ENCODE measurements at places on chromosomes 2 and 18. TPM values are rescaled to one million over a fixed set of nuclear protein-coding genes. Genes with fewer than 3 reads are reported as not detected.

GRCh38 chr2:54879032-54879431, 155.6 kb downstream of the EML6 start:
- no peak for DNase-seq

DNA sequence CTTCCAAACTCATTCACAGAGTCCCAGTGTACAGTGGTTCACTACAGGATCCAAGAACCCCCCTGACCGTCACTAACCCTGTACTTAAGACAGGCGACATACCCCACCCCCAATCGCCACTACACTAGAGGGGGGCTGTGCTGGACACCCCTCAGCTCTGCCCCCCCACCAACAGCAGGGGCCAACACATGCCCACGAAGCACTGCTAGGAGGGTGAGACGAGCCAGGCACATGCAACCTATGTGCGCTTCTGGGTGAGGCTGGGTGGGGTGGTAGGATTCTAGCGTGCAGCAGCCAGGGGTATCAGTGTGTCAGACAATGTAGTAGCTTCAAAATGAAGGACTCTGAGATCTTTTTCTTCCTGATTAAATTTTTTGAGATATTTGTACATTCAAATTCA, 67.8 kb downstream of the UXS1 start:
- DNase-seq, result no peak

DNA sequence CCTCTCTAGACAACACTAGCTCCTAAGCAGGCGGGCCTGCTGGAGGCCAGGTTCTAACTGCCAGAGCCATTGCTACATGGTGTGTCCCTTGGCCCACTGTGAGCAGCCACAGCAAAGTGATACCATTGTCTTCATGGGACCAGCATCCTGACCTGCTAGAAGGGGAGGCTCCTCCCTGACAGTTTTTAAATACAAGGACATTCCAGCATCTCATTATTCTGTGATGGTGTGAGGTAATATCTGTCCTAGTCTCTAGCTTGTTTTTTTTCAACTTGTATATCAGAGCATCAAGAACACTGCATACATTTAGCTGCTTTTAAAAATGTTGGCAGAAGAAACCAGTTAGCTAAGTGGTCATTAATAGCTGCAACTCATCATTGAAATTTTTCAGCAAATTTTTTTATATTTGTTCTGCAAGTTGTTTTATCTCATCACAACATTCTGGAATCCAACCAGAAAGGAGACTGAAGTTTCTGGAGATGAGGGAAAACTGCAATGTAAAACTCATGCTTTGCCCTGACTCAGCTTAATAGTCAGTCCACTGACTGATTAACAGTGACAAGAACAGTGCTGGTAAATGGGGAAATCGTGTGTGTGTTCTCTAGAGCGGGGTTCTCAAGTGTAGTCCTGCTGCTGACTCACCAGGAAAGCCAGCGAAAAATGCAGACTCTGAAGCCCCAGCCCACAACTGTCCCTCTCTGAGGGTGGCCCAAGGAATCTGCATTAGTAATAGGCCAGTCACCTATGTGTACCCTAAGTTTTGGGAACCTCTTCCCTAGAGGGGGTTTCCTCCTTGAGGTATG, 17.8 kb downstream of the MAPRE3 start:
- no peak for DNase-seq

DNA sequence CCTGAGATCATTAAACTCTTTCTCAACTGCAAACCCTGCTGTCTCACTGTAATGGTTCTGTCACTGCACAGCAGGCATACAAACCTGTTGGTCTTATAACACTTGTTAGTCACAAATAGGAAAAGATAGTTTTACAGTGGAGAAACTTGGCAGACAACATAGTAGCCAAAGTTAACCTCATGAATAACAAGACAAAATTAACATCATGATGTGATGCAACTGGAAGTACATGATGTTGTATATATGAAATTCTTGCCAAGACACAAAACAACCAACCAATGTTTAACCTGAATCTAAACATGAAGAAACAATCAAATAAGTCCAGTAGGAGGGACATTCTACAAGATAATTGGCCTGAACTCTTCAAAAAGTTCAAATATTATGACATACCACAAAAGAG, 189.3 kb downstream of the RNF152 start:
- DNase-seq, result no peak

DNA sequence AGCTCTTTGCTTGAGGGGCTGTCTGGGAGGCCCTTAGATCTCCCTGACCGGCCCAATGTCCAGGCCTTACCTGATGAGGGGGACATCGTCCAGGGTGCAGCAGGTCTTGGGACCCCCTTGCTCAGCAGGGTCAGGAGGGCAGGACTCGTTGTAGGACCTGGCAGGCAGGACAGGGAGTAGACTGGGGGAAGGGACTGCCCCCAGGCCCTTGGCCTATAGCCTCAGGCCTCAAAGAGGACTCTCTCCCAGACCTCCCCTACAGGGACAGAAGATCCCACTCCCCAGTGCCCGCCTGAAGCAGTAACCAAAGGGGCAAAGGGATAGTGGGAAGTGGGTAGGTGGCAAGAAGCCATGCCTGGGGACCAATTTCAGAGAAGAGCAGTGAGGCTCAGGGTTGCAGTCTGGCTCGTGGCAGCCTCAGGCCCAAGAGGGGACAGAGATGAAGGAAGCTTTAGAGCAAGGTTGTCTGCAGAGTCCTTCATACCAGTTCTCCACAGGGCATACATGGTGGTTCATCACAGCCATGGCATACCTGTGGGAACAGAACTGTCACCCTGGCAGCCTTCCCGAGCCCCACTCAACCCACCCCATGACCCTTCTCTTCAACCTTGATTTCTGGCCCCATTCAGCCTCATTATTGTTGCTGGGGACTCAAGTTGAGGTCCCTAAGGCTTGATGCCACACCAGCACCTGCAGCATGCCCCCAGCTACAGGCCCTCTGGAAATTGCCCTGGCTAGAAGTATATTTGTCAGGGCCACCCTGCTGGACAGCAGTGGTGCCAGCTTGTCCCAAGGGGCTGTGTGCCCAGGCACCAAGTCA, 1.3 kb downstream of the TMEM150A start:
- no peak for DNase-seq

DNA sequence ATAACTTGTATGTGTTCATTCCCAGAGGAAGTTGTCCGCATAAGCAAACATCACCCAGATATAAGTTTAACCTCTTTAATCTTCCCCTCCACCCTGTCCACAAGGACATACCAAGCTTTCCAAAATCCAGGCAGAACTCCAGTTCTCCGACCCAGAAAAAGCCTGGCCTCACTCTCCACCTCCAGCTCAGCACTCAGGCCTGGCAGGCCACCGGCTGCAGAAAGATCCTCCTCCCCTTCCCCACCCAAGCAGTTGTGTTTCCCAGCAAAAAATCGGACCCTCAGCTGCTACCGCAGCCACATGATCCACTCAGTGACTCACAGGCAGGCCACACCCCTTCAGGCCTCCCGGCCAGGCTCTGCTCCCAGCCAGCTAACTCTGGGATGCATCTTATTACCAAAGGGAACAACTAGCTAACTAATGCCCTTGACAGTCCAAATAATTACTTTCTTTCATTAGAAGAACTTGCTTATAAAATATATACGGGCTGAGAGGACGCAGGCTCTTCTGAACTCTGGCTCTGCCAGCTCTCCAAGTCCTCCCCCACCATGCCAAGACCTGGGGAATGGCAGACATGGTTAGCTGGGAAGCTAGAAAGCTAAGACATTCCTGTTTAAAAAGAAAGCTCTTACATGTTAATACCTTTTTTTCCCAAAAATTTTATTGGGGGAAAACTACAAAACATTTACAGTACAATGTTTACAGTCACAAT, 4.5 kb downstream of the ZFP36L2 start:
- peak; percentile 23 for DNase-seq

DNA sequence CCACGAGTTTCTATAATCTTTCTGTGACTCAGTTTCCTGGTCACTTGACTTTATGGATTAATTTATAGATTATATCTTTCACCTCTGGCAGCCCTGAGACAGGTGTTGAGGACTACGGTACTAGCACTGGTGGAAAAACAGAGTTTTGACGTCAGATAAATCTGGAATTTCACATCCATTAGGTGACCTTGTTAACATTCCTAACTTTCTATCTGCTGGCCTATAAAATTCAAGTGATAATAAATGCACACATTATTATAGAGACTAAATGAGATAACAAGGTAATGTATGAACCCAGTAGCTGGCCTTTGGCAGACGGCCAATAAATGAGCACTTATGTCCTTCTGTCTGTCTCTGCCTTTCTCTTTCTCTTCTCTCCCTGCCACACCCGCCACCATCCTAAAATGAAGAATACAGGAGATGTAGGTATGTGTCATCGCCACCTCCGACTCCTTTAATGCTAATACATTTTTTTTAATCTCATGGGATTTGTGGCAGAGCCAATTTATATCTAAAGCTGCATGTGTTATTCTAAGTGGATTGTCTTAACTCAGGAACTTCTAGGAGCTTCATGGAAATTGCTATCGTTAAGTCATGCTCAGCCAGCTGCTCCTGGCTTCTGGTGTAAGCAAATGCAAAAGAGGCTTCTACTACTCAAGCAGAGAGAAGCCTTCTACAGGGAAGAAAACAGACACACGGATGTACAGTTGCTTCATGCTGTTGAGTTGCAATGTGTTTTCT, 2.3 kb downstream of the TM4SF20 start:
- no peak for DNase-seq

- no peak for DNase-seq
Observed at GRCh38 chr2:224220586-224221255, 181.2 kb downstream of the FAM124B start.

GRCh38 chr2:120764991-120765677, 29.5 kb downstream of the GLI2 start:
- DNase-seq, result no peak

DNA sequence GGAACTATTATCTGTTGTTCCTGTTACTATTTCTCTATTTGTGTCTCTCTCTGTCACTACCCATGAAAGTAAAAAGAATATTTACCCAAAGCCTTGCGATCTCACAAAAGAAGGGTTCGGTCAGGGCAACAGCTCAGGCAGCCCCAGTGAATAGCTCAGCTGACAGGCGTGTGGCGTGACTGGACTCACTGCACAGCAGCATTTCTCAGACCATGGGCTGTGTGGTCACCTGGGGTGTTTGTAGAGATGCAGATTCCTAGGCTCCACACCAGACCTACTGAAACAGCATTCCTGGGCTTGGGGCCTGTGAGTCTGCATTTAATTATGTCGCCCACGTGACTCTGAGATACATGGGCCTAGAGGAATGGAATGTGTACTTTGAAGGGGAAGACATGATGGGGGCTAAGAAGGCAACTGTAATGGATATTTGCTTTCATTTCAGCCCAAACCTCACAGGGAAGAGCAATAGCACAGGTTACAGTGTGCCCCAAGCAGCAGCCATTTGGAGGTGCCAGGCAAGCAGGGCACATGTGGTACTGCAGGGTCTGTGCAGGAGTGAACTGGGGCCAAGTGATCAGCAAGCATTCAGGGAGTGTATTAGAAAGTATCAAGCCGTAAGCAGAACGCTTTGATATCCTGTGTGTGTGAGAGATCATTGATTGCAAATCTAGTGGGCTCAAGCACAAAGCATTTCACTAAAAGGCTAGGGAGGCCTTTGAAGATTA, 90.4 kb upstream of the RBMS1 start:
- no peak for DNase-seq

DNA sequence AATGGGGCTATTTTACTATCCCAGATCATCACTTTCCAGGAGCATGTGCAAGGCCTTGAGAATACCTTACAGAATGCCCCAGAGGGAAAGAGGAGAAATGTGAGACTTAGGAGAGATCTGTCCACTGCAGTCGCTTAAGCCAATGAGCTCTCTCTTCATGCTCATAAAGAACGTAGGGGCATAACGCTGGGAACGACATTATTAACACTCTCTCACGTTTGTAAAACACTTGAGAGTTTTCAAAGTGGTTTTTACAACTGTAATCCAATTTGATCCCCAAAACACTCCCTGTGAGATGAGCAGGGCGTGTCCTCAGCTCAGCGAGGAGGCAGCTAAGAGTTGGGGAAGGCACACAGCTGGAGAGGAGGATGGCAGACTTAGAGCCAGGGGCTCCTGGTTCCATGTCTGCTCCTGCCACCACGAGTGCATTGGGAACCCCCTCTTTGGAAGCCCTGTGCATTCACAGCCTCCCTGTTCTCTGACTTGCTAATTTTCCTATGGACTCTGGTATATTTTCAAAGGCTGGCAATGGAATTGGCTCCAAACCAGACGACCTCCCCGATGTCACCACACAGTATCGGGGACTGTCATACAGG, 97.4 kb downstream of the PLB1 start:
- peak; percentile 35 for DNase-seq

The CKAP2L gene
- 0.50 TPM for total RNA-seq

The MALL gene
- total RNA-seq, result 1.6 TPM

All from dorsolateral prefrontal cortex (tissue), 122 donors.